ENCODE measurements at places on chromosomes 13 and 19.

DNA sequence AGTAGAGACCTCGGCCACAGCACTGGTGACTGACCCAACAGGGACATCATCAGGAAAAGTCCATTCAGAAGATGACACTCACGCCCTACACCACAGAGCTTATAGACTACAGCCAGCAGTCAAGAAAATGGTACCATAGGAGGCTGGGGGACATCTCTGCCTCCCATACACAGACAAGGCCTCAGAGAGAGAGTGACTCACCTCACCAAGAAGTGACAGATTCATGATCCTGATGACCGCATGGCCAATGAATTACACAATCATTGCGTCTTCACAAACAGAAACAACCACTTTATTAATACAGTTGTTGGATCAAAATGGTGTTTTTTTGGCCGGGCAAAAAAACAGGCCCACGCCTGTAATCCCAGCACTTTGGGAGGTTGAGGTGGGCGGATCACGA, 260.8 kb upstream of the TSHZ3 start:
- no peak for DNase-seq

DNA sequence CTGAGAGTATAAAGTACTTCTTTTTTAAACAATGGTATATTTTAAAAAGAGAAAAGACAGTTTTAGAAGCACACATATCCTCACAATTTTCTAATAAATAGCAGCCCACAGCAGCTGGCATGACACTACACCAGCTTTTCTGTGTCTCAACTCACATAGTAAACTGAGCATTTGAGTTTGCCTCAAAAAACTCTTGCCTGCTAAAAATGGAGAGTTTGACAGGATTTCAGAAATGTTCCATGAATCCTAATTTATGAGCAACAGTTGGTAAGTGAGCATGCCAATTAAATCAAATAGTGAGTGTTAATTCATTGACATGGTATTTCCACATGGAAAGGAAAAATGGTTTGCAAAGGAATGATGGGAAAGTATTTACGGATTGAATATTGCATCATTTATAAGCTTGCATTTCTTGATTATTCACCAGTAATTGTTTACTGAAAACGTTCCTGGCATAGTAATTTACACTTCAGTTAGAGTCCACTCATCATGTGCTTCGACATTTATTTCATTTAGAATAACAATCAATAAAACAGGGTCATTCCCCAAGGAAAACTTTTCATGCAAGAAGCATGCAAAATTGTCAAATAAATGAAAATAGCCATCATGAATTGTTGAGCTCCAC, 323.0 kb downstream of the EFNB2 start:
- DNase-seq: no peak

- no peak for DNase-seq
Measured at GRCh38 chr13:73631411-73631810, 502.8 kb downstream of the KLF12 start.

DNA sequence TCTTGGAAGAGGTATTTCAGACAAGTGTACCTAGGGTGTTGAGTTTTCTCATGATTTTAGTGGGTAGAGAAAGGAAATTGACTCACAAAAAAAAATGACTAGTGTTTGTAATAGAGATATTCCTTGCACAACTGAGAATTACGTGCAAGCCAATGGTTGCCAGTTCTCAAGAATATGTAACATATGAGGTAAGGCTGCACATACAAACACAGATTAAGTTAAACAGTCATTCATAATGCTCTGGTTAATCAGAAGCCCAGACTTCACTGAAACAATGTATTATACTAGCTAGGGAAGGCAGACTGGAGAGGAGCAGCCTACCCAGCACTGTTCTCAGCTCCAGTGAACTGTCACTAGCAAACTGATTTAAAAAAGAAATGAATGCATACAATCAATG, 418.3 kb downstream of the DIAPH3 start:
- no peak for DNase-seq

DNA sequence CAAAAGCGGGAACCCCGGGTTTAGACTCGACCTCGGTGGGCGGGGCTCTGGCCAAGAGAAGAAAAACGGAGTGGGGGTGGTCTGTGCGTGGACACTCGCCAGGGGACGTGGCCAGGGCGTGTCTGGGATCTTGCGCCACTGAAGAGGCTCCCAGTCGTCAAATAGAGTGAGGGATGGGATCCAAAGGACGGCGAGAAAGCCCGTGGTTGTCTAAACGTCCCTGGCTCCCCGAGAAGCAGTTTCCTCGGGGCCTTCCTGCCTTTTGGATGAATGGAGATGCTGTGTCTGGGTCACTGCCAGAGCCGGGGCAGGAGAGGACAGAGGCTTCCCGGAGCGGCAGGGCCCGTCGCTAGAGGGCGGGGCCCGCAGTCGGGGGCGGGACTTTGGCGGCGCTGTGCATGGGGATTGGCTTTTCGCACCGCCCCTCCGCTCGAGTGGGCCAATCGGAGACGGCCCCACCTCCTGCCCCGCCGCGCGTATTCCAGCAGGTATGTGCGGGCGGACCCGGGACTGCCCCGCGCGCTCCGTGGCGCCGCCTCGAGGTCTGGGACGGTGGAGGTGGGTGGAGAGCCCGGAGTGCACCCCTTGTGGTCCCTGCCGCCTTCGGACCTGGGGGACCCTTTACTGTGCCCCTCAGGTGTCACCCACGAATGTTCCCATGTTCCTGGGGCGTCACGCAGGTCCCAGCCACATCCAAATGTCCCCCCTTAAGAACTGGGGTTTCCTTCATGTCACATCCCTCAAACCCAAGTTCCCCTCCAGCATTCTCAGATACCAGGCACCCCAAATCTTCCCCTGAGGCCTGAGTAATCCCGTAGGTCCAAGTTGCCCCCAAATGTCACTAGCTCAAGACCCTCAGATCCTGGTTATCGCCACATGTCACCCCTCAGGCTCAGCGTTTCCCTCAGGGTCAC, 38.3 kb downstream of the ZSWIM4 start:
- DNase-seq: peak; percentile 86

DNA sequence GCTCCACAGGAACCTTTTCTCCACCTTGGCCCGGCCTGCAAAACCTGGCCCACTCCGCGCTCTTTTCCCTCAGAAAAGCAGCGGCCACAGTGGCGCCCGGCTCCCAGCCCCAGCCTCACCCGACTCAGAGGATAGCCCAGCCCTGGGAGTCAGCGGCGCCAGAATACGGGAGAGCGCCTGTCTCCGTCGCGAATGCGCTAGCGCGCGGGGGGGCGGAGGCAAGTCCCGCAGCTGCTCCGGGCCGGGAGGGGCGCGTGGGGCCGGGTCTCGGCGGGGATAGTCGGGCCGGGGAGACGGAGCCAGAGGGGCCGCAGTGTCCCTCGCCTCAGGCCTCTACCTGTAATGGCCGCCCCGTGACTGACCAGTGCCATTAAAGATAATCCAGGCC, at the start of gene ZFP30:
Gene ZFP30, minus strand, starts transcription at position 165 of the 388 bp plus-strand sequence. CDS start 7,643 bp downstream, outside the sequence.
- peak; percentile 64 for DNase-seq

GRCh38 chr13:28837111-28837510, 17.0 kb downstream of the MTUS2 start:
- DNase-seq: no peak

GRCh38 chr13:77876176-77876575, 42.5 kb downstream of the EDNRB start:
- no peak for DNase-seq

GRCh38 chr19:33240181-33240771, 14.6 kb upstream of the SLC7A10 start:
- no peak for DNase-seq

- DNase-seq: no peak
Measured at GRCh38 chr19:47353307-47353712, 4.2 kb downstream of the DHX34 start.

DNA sequence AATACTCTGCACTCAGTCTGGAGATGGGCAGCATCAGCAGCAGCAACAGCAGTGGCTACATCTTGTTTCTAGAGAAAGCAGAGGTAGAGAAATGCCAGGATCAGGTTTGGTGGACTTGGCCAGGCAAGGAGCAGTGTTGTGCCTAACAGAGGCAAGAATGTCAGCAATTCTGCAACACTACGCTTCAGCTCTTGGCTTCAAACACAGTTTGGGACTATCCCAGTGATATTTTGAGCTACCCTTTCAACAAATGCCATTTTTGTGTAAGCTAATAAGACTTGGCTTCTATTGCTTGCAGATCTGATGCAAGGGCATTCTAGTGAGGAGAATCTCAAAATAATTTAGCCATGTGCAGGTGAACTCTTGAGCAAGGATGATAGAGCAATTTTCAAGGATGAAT, 271.3 kb downstream of the PCDH20 start:
- DNase-seq: no peak

DNA sequence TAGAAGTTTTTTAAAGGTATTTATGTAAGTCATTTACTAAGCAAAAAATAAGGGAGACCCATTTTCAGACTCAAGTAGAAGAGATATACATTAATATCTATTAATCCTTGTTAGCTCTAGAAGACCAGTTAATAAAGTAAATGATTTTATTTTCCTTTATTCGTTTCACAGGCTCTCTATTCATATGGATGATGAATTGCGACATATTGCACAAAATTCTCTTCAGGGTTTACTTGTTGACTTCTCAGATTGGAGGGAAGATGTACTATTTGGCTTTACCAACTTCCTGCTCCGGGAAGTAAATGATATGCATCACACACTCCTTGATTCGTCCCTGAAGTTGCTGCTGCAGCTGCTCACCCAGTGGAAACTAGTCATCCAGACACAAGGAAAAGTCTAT, 139.3 kb downstream of the FRY start:
- DNase-seq: no peak

- no peak for DNase-seq
Measured at GRCh38 chr13:25493931-25494640, 122.3 kb downstream of the ATP8A2 start.

- DNase-seq: no peak
Measured at GRCh38 chr13:76684336-76684735, 201.9 kb downstream of the KCTD12 start.

DNA sequence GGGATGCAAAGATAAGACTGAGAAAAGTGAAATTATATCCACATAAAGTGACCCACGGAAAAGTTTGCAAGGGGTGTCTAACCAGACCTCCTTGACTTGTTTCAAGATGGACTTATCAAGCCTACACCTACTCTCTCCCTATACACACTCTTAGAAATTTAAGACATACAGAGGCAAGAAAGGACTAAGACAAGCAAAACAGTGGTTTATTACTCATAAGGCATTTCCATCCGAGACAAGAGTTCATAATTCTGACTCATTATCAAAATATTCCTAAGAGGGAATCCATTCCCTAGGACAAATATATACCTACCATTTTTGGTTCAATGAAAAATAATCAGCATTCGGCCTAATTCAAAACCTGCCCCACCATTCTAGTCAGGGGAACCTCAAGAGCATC, 232.6 kb upstream of the GPC6 start:
- DNase-seq: no peak

DNA sequence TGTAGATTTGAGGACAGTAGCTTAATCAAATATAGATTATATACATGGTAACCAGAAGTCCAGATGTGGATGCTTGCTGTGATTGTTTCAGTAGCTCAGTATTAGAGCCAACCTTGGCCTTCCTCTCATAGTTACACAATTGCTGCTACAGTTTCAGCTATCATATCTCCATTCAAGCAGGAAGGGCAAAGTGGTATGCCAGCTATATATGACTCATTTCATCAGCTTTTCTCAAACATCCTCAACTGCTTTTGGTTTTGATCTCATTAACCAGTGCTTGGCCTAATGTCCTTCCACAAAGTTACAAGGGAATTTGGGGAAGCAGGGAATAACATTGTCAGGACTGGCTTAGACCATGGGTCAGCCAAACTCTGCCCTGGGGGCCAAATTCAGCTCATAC, 73.0 kb upstream of the MAB21L1 start:
- no peak for DNase-seq

- DNase-seq: no peak
Measured at GRCh38 chr19:18972301-18972811, 31.3 kb upstream of the HOMER3 start.

DNA sequence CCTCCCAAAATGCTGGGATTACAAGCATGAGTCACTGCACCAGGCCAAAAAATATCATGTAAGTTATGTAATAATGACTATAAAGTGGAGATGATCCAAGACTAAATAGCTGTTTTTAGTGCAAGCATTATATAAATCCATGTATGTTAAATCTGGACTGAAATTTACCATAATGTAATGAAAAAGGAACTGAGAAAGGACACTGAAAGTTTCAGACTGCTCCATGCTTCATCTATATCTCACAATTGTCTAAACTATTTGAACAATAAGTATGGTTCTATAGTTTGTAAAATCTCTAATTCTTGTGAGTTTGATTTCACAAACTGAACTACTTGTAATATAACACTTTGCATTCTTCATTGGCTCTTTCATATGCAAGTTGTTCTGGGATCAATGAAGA, 2299.5 kb downstream of the PCDH9 start:
- no peak for DNase-seq

- no peak for DNase-seq
Measured at GRCh38 chr13:97280478-97280877, 58.3 kb downstream of the MBNL2 start.

DNA sequence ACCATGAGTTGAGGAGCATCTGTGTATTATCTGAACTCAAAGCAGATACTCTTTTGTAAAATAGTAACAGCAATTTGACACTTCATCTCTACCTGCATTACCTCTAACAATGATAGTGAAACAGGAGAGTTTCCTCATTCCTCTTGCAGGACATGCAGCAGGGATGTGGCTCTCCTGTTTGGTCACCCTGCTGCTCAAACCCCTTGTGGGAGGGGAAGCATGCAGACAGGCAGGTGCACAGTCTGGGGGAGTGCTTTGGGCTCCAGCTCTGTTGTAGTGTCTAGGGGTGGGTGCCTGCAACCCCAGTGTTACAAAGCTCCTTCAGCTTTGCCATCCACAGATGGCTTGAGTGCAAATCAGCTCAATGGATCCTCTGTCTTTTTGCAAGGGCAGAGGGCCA, 827.6 kb downstream of the DACH1 start:
- no peak for DNase-seq

Measured in activated gamma-delta T cell treated with Interleukin-2 at 50 U/mL for 16 hours (primary cell).